ENCODE measurements at places on chromosomes 1 and 21.

- no peak for DNase-seq
Measured at GRCh38 chr21:33055991-33056390, 13.9 kb upstream of the OLIG1 start.

DNA sequence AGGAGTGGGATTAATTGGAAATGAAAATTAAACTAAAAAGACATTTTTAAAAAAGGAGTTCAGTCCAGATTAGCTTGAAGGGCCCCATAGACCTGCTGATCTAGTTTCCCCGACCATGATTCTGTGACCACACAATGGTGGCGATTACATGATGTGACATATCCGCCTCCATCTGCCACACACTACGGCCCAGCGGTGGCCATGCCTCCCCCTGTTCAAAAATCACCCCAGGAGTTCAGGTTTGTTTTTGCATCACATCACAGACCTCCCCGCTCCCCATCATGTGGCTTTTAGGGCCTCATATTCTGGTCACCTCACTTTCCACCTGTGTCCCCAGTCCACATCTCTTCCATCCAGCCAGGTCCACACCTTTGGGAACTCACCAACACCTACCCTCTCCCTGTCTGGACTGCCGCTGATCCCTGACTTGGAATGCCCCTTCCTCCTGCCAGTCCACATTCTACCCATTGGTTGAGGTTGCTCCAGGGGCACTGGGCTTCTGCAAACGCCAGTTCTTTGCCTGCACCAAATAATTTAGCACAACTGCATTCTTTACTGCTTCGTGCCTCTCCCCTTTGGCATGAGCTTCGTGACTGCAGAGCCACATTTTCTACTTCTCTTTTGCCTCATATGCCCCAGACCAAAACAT is 38.9 kb downstream of the CD247 start:
- DNase-seq = no peak

GRCh38 chr1:243323491-243323890 is 67.7 kb downstream of the SDCCAG8 start:
- DNase-seq = no peak

- no peak for DNase-seq
Measured at GRCh38 chr1:182668521-182669054, 15.8 kb downstream of the RGS8 start.

DNA sequence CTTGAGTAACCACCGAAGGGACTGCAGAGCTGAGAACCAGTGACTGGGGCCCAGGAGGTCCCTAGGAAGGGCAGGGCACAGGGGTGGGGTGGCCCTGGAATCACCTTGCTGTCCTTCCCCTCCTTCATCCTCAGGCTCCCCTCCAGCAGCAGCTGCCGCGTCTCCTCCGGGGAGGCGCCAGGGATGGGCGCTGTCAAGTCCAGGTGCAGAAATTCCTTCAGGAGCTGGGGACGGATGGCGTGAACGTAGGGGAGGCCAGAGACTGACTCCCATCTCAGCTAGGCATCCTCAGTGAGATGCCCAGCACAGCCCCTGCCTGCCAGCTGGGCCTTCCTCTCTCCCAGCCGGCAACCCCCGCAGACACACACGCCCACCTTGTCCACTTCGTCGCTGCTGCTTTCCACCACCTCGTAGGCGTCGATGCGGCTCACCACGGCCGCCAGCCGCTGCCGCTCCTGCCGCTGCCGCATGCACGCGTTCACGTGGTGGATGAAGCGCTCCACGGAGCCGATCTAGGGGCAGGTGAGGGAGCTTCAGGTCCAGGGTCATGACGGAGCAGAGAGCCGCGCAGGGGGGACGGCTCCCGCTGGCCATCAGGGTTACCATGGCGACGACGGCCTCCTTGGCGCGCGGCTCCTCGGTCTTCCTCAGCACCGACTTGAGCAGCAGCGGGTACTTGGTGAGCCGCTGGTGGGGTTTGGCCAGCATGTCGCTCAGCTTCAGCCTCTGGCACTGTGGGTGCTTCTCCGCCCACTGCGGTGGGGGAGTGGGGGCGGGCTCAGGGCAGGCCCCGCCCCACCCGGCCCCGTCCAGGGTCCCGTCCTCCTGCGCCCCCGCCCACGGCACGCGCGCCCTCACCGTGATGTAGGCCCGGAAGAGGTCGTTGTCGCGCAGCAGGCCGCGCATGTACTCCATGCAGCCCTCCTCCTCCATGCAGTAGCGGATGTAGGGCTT is 4.4 kb upstream of the TNFRSF25 start:
- DNase-seq = no peak

- no peak for DNase-seq
Measured at GRCh38 chr1:185960422-185961321, 226.5 kb downstream of the HMCN1 start.

DNA sequence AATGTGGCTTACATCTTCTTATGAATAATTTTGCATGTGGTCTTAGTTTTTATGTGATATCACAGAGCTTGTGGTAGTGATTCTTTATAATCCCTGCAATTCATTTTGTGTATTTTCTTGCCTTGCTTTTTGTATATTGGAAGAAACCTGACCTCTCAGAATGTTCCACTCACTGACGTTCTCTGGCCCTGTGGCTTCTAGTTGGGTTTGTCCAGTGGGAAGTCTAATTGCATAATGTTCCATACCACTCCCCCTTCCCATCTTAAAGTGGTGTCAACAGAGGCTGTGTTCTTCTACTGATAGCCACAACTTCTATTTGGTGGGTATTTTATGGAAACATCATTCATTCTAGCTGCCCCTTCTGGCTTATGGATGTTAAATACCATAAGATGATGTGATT is 225.3 kb downstream of the BACH1 start:
- no peak for DNase-seq

DNA sequence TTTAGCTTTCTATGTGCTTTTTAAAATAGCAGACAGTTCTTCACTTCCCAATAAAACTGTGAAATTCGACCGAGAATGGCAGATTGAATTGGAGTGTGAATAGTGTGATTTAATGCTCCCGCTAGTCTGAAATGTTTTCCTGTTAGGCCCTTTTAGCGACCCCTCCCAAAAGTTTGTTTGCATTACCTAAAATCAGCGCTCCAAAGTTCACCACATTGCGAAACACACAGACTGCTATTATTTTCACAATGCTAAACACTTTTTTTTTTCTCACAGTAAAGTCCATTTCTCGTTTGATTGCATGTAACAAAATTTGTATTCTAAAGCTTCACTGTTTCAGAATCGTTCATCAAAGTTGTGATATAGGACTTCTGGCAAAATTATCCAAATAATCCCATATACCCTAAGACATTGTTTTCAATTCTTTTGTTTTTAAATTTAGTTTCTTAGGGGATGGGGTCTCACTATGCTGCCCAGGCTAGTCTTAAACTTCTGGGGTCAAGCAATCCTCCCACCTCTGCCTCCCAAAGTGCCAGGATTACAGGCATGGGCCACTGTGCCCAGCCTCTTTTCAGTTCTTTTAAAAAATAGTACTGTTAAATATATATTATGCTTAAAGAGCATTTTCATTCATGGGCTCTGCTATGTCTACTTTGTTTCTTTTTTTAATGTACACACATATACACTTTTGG is 76.5 kb upstream of the USH2A start:
- no peak for DNase-seq

- no peak for DNase-seq
Measured at GRCh38 chr1:33805988-33806387, 57.9 kb upstream of the HMGB4 start.

DNA sequence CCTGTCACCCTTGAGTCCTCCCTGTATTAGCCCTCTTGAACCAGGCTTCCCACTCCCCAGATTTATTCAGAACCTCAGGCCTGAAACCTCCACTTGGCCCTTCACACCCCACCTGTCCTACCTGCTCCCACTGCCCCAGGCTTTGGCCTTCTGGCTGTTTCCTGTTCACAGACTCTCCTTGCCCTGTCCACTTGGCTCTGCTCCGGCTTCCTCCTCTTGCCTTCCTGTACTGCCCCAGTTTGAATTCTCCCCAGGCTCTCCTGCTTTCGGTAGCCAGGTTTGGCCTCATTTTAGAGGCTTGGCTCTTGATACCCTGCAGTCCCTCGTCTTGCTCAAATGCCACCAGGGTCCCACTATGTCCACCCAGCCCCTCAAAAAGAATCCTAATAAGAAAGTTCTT is 385.2 kb downstream of the KCNH1 start:
- no peak for DNase-seq

- DNase-seq = no peak
Measured at GRCh38 chr1:185373813-185374529, 56.9 kb upstream of the IVNS1ABP start.

GRCh38 chr21:32917362-32918135 is 108.2 kb upstream of the OLIG2 start:
- no peak for DNase-seq

- no peak for DNase-seq
Measured at GRCh38 chr21:32918478-32919120, 107.1 kb upstream of the OLIG2 start.
